ENCODE measurements at places on chromosomes 7 and 10.

DNA sequence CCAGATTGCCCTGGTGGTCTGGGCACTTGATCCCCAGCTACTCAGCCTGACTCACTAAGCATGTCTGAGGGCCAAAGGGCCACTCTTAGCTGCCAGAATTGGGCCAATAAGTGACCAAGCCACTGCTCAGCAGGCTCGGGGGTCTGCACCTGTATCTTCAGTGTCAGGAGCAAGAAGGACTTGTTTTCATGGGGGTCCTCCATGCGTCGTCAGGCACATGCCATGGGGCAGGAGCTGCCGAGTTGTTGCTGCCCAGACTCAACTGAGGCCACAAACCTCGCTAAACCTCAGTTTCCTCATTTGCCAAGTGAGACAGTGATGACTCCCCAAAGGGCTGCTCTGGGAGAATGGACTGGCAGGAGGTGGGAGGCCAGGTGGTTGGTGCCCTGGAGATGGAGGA, 158.6 kb upstream of the GDF10 start:
- no peak for DNase-seq

- DNase-seq, result no peak
Measured at GRCh38 chr7:105827151-105827875, 49.1 kb downstream of the ATXN7L1 start.

DNA sequence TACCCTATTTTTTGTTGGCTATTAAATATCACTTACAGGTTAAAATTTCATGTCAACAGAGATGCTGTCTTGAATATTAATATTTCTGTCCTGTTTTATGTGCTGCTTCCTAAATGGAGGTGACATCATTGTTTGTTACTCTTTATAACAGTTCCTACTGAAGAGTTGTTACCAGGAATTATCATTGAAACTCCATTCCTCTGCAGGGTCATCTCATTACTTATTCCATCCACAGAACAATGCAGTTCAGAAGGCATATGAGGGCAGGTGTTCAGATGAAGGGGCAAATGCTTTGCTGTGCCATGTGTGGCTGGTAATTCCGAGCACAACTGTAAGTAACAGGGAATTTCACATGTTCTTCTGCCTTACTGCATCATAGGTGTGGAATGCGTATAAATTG, 113.4 kb downstream of the ANK3 start:
- no peak for DNase-seq

- DNase-seq, result no peak
Measured at GRCh38 chr7:13153742-13154141, 466.3 kb downstream of the ARL4A start.

DNA sequence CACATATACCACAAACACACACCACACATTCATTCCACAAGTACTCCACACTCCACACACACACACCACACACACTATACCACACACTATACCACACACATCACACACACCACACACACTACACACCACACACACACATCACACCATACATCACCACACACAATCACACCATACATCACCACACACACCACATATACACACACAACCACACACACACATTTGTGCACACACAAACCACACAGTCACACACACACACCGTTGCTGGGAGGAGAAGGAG, 112.8 kb downstream of the PTPN20 start:
- no peak for DNase-seq

DNA sequence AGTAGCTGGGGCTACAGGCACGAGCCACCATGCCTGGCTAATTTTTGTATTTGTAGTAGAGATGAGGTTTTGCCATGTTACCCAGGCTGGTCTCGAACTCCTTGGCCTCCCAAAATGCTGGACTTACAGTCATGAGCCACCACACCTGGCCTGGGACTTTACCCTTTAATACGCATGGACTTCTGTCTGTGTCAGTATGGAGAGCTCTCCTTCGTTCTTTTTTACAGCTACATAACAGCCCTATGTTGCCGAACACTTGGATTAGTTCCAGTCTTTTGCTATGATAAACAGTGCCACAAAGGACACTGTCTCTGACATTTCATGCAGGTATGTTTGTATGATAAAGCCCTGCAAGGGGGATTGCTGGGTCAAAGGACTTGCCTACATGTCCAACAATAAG, 10.9 kb upstream of the OAT start:
- no peak for DNase-seq

DNA sequence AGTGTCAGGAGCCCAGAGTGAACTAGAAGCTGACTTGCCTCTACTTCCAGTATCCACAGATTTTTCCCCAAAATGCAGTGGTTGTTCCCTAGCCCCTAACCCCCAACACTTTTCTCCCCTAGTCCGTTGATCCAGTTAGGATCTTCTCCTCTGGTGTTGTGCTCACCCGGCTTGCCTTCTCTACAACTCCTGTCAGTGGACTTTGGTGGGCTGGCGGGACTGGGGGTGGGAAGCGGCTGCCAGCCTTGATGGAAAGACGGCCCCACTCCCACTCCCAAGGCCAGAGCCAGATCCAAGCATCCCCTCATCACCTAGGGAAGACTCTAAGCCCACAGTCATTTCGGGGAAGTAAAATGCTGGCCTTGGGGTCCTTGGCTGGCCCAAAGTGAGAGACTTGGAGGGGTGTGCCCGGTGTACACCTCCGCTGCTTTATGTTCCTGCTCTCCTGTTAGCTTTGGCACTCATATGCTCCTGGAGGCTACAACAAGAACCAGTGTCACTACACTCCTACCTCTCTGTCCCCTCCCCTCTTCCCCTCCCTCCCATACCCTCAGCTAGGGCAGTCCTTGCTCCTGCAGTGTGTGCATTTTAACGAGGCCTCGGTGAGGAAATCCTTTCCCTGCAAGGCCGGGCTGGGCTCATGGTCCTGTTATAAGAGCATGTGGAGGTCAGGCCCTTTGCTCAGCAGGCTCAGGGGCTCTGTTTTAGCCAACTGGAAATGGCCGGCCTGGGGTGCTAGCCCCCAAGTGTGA, 930 bp upstream of the HOXA10 start:
- no peak for DNase-seq

DNA sequence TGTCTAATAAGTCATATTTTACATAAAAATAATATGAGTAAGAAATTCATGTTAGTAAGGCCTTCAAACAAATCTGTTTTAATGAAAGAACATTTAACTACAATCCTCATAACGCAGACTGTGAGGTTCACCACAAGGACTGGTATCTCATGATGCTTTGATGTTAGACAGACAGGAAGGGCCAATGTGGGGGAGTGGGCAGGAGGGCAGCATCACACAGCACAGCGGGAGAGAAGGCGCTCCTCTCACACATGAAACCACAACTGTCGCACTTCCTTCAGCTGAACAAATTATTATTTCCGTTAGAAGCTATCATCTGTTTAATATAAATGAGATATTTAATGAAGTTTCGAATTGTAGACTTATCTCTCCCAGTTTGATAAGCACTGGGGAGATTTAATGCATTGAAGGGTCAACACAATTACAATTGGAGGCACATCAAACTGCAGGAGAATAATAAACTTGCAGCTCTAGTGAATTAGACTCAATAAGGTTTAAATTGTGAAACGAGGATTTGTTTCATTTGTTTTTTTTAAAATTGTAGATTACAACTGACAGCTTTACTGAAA, 466.1 kb downstream of the PARD3 start:
- DNase-seq, result no peak

- peak; percentile 23 for DNase-seq
Measured at GRCh38 chr10:119177708-119178371, 772 bp downstream of the PRDX3 start.

- DNase-seq, result peak; percentile 48
Measured at GRCh38 chr10:87734987-87735827, 75.5 kb downstream of the PAPSS2 start.

DNA sequence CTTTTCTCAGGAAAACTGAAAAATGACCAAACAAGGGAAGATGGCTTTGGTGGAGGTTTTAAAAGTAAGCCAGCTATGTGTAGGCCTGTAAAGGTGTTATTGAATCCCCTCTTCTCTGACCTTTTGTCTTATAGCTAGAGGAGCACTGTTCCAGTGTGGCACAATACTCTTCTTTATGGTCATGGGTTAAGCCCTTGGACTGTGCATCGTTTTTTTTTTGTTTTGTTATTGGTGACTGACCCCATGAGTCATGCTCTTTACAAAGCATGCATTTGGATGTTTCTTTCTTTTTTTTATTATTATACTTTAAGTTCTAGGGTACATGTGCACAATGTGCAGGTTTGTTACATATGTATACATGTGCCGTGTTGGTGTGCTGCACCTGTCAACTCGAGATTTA, 19.6 kb upstream of the FAM25A start:
- DNase-seq, result no peak

DNA sequence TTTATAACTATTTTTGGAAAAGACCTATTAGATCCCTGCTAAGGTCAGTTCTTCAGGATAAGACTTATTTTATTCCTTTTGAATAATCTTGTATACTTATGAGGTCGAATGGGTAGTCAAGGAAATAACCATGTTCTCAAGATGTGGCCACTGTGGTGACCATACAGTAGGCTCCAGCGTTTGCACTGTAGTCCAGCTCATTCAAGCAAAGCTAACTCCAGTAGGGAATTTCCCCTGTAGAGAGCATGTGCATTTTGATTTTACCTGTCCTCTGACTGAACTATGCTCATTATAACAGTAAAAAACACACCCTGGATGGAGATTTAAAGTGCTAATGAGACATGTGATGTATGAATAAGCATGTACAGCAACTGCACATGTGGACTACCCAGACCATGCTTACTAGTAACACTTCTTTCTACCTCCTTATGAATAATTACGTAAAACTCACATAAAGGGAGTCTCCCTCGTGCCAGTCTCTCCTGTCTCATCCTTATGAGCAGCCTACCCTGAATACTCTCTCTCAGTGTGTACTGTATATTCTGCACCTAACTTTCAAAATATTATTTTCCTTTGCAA, 32.4 kb upstream of the SEMA3E start:
- DNase-seq, result no peak

GRCh38 chr7:148905093-148905666, 21.1 kb upstream of the EZH2 start:
- no peak for DNase-seq

GRCh38 chr10:74365109-74365508, 214.1 kb downstream of the ADK start:
- no peak for DNase-seq

GRCh38 chr7:42002654-42003053, 234.4 kb downstream of the GLI3 start:
- DNase-seq, result no peak

DNA sequence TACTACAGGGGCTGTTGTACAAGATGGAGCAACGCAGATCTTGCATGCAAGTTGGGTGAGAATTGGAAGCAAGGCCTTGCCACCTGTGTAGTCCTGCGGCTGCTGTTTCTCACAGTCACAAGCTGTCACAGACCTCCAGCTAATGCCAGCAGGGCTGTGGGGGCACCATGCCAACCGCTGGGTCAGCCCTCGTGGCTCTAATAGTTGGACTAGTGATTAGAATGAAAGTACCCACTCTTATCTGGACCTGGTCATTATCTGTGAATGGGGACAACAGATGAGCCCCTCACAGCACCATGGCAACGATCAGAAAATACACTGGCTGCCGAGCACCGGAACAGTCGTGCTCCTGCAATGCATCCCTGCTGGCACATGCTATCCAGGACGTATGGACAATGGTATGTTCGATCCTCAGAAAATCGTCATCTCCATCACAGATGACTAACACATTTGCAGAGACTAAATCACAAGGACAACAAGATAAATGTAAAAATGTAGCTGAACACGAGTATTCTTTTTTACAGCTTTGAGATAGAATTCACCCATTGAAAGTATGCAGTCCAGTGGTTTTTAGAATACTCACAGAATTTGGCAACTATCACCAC, 80.4 kb upstream of the CALN1 start:
- no peak for DNase-seq

GRCh38 chr10:100828738-100829096, 83.3 kb downstream of the PAX2 start:
- no peak for DNase-seq

- no peak for DNase-seq
Measured at GRCh38 chr7:115232041-115232440, 310.1 kb downstream of the MDFIC start.

DNA sequence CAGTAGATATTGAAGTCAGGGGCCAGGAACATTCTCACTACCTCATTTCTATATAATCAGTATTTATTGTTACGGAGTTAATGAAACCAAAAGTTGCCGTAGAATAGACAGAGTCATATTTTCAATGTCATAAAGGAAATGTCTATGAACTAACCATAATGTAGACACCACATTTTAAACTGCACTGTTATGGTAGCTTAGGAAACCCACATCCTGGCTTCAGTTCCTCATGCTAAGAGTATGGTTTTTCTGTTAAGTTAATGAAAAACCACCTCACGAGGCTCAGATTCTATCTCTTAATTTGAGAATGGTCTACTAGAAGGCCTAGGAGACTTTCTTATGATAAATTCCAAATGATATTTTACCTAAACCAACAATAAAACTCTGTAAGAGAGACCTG, 166.5 kb downstream of the TMEM26 start:
- DNase-seq, result no peak

DNA sequence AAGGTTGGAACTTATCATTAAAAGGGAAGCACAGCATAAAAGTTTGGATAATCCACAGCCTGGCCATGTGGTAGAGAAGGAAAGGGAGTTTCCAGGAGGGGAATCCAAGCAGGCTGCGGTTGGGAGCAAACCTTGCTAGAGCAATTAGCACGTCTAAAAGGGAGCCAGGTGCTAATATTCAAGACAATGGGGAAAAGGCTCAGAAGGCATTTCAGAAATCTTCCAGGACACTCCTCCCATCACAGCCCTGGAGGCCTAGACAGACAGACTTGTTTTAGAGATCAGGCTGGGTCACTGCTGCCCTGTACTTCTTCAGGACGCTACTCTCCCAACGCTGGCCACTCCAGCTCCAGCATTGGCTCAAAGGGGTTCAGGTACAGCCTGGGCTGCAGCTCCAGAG, 96.2 kb upstream of the KAT6B start:
- DNase-seq, result no peak

GRCh38 chr7:16688249-16688648, 42.3 kb downstream of the BZW2 start:
- no peak for DNase-seq

DNA sequence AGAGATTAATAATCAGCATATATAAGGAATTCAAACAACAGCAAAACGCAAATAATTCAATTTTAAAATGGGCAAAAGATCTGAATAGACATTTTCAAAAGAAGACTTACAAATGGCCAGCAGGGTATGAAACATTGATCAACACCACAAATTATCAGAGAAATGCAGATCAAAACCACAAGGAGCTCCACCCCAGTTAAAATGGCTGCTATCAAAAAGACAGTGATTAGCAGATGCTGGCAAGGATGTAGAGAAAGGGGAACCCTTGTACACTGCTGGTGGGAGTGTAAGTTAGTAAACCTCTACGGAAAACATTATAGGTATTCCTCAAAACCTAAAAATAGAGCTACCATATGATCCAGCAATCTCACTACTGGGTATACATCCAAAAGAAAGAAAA, 128.0 kb upstream of the CACUL1 start:
- no peak for DNase-seq
